ENCODE measurements at places on chromosomes 16 and 17.

- no peak for DNase-seq
Measured at GRCh38 chr17:51012538-51012937, 108.1 kb downstream of the SPAG9 start.

GRCh38 chr17:10612957-10613744, 44.0 kb downstream of the MYH3 start:
- no peak for DNase-seq

- DNase-seq: no peak
Measured at GRCh38 chr16:73166441-73166851, 118.5 kb upstream of the ZFHX3 start.

DNA sequence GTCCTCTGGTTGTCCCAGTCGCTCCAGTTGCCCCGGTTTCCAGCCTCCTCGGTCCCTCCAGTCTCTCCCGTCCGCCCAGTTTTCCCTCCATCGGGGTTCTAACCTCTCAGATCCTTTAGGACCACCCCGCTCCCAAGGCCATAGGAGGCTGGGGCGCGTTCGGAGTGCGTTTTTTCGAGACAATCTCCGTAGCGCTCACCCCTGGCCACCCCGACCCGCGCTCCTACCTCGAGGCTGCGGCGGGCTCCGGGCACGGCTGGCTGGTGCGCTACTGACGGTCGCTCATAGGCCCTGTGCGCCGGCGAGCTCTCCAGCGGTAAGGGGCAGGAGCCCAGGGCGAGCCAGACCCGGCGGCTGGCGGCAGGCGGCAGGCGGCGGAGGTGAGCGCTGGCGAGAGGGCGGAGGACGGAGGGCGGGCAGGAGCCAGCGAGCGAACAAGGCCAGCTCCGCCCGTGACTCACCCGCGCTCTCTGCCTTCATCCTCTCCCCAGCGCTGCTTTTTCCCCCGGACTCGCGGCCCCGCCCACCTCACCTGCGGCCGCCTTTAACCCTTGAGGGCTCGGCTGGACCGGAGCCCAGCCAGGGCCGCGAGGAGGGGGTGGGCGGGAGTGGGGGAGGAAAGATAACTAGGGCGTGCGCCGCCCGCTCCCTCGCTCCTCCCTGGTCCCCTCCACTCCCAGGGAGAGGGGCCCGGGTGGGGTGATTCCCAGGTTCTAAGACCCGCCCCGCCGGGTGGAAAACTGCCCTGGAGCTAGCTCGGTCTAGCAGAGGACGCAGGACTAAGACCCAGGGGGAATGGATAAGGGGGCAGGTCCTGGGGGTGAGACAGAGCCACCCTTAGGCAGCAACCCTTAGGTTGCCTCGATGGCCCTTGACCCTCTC, at the start of gene SP6:
Gene SP6 (minus strand): TSS at position 472 of the 882 bp plus-strand sequence. CDS start 2,734 bp downstream, outside the sequence.
- peak; percentile 92 for DNase-seq

DNA sequence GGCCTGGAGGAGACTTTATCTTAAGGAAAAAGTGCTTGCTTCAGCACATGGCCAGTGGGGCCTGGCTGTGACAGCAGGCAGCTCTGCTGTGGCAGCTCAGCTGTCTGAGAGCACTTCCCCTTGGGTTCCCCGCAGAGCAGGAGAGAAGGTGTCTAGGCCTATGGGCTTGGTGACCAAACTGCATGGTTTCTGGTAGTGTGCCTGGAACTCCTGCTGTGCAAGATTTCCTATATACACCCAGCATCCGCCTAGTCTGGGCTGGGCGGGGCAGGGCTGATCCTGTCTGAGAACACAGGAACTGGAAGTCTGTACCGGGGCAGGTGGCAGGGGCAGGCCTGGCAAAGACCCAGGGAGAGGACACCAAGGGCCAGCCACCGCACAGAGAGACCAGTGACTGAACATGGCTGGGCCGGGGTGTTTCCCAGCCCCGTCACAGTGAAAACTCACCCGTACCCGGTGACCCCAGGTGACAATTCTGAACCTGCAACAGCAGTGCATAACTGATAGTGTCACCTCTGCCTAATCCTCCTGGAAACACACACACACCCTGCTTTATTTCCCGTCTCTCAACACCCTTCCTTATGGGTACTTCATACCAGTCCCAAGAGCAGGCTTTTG, 39.3 kb downstream of the CHD9 start:
- no peak for DNase-seq

- DNase-seq: no peak
Measured at GRCh38 chr17:4764595-4764994, 7.1 kb upstream of the TM4SF5 start.

DNA sequence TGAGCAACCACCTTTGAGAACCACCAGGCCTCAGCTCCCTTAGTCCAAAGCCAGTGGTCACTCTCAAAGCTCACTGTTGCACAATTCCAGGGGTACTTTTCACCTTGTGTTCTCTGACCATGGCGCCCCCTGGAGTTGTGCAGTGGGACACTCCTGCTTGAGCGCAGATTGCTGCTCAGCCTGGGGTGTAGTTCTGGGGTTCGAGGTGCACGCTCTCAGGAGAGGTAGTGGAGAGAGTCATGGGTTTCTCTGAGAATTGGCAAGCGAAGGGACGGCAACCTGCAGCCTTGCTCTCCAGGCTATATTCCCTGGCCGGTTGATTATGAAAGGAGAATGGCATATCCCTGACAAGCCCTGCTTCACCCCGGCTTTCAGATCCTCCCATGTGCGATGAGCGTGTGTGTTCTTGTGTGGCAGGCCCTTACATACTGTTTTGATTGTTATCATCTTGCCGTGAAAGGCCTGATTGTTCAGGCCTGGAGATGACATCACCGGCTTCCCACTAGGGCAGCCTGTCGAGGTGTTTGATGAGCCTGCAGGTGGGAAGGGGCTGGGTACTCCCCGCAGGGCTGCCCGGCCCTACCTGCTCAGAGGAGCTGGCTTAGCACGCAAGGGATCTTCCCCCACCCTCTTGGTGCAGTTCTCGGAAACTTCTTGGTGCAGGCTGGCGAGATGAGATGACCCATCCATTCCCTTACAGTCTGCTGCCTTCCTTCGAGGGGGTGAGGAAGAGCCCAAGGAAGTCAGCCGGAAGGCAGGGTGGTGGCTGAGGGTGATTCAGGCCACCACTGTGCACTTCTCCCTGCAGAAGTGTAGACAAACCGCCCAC, 431.2 kb downstream of the SLC39A11 start:
- DNase-seq: peak; percentile 100

GRCh38 chr17:17508019-17508535, 11.9 kb upstream of the RASD1 start:
- no peak for DNase-seq

DNA sequence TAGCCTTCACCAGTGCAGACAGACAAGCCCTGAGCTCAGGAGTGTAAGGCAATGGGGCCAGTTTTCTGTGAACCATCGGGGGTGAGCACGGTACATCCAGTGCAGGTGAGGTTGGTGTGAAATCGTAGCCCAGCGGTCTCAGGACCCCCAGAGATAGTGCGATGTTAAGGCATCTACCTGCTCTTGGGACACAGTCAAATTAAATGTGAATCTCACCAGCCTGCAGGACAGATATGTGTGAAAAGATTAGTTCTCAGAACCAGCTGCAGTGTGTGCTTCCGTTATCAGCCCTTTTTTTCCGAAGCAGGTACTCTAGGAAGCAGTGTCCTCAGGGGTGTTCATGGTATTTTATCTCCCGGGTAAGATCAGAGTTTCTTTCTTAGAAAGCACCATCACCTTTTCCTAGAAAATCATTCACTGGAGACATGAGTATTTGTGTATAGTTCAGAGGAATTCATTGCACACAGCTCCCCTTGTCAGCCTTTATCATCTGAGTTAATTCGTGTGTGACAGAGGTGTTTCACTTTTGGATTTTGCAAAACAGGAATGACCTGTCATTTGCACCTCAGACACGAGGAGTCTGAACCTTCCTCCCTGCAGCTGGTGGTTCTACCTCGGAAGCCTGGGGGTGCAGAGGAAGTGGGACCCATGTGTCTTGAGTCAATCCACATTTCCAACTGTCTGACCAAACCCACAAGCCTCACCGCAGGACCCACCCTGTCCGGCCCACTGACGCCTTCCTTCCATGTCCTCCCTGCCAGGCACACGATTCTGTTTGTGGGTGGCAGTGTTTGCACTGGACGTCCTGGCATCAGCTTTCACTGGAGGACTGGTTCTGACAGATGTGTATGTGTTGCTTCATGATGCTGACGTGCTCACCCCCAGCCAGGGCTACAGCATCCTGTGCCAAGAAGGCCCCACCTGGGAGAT, 107.8 kb downstream of the CLEC16A start:
- DNase-seq: no peak

DNA sequence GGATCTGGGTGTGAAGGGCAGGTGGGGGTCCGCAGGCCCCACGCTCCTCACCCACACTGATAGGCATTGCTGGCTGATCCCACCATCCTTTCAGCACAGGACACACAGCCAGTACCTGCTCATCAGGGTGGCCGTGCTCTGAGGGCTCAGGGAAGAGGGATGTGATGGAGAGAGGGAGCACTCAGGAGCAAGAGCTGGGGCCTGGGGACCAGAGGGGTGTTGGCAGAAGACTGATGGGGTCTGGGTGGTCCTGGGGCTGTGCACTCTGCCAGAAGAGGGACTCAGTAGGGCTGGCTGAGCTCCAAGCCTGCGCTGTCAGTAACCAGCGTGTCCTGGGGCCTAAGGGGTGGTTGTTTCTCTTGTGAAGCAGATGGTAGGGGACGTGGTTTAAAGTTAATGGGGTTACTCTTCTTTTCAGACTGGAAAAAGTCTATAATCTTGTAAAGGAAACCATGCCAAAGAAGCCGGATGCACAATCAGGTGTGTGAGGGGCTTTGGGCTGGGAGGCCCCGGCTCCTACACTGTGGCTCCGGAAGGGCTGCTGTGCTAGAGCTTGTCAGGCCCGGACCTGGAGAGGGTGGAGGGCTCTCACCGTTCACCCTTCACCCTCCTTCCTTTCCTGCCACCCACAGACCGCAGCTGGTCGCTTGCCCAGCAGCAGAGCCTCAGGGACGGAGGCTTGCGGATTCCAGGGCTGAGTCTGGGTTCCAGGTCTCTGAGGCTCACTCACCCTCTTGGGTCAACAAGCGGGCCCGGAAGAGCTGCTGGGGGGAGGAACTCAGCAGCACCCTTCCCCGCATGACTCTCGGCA, 27.8 kb downstream of the POLR3E start:
- DNase-seq: peak; percentile 11

- DNase-seq: no peak
Measured at GRCh38 chr16:1642148-1642547, 30.0 kb downstream of the CRAMP1 start.

- no peak for DNase-seq
Measured at GRCh38 chr17:65385071-65385470, 176.4 kb downstream of the AXIN2 start.

GRCh38 chr16:54627616-54628015, 303.0 kb upstream of the IRX5 start:
- DNase-seq: no peak

DNA sequence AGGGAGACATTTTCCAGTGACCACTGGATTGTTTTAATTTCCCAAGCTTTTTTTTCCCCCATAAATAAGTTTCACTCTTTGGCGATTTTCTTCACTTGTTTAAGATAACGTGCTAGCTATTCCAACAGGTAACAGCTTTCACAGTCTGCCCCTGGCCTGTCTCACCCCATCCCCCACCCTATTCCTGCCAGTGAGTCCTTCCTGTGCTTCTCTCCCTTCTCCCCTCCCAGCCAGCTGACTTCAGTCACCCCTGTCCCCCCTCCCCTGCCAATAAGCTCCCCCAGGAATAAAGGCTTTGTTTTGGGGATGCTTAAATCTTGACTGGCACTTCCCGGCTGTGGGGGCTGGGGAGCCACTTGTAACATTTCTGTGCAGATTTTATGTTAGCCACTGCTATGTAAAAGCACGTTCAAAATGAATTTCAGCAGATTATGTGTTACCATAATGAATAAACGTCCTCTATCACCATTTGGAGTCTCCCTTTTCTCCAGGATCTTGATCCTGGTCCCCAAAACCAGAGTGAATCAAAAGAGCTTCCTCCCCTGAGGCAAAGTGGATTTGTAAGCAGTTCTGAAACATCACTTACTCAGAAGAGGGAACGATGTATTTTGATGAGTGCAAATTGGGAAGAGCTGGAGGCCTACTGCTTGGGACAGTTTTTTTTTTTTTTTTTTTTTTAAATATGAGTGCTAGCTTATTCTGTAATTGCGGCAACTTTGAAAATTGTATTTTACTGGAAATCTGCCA, 58.2 kb downstream of the IGF2BP1 start:
- DNase-seq: no peak

DNA sequence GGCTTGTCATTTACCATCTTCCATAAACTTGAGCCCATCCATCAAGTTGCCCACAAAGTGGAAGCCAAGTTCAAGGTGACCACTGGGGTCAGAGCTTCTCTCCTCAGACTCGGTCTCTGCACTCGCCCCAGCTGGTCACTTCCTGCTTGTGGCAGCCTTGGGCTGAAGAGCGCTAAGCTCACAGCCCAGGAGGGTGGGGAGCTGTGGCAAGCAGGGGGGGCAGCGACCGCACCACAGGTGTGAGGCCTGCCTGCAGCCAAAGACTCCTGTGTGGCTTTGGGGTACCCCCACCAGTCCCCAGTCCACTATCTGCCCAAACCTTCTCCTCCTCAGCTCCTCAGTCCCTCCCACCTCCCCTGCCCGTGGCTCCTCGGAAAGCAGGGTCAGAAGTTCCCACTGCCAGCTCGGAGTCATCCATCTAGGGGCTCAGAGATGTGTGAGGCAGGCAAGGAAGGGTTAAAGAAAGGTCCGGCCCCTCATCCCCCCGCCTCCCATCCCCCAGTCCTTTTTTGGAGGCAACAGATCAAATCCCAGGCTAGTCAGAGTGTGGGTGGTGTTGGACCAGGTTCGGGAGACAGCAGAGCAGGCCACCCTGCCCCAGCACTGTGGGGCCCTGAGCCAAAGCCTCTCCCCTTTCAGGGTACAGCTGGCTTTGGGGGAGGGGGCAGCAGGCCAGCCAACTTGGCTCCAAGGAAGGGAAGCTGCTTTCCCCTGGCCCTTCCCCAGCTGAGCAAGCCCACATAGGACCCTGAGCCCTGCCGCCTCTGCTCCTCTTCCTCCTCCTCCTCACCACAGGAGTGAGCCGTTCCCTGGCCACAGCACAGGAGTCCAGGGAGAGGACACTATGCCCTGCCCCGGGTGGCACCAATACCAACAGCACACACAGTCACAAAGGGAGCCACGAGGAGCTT, 3.2 kb downstream of the CSF3 start:
- DNase-seq: no peak

GRCh38 chr16:73616770-73617169, 568.8 kb upstream of the ZFHX3 start:
- no peak for DNase-seq

DNA sequence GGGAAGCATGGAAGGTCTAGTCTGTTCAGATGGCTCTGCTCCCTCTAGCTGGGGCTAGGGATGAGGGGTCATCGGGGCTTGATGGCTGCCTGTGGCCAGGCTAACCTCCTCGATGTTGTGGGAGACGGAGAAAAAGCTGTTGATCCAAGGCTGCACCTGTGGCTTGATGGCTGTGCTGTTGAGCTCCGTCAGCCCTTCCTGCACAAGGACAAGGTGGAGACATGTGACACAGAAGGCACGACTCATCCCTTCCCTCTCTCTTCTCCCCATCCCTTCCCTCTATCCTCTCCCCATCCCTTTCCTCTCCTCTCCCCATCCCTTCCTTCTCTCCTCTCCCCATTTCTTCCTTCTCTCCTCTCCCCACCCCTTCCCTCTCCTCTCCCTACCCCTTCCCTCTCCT, 28.2 kb downstream of the FCSK start:
- DNase-seq: peak; percentile 13

DNA sequence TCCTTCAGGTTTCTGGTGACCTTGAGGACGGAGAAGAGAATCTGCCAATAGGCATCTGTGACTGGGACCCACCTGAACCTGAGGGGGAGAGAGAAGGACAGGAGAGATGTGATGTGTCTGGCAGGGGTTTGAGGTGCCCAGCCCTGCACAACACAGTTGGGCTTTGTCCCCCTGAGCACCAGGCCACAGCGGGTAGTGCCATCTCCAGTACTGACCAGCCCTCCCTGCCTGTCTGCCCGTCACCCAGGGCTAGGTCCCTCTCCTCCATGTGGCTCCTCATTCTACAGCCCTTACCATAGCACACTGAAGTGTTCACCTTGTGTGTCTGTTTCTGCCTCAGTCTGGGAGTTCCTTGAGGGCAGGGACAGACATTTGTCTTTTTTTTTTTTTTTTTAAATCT, 30.8 kb downstream of the NLRP1 start:
- DNase-seq: no peak

All from mammary epithelial cell (primary cell).